Renal pelvis (tissue), 12 donors: ENCODE measurements at places on chromosomes 5 and 9.

DNA sequence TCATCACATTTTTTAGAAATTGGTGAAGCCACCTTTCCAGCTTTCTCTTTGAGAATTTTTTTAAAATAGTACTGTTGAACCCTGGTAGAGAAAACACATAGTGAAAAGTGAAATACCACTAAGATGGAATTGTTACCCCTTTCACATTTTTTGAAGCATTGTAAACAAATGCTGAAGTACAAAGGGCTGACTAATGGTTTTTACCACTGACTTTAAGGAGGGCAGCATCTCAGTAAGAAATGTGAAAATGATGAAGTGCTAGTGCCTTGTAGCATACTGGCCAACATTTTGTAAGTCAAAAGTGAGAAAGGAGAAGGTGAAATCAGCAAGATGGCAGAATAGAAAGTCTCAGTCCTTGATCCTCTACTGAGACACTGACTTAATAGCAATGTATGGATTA is 320.6 kb downstream of the PJA2 start:
- DNase-seq: no peak

DNA sequence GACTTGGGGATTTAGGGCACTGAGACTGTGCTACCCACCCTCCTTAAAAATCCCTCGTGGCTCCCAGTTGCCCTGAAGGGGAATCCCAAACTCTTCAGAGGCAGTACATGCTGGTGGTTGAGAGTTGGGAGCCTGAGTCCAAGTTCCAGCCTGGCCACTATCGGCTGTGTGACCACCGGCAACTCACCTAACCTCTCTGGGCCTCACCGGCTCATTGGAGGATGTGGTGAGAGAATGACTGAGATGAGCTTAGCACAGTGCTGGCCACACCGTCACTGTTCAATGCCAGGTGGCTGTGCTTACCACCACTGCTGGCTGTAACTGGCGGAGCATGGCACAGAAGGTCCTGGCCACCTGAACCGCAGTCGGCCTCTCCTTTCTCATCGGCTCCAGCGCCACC is 200.2 kb downstream of the C9orf50 start:
- DNase-seq: no peak

DNA sequence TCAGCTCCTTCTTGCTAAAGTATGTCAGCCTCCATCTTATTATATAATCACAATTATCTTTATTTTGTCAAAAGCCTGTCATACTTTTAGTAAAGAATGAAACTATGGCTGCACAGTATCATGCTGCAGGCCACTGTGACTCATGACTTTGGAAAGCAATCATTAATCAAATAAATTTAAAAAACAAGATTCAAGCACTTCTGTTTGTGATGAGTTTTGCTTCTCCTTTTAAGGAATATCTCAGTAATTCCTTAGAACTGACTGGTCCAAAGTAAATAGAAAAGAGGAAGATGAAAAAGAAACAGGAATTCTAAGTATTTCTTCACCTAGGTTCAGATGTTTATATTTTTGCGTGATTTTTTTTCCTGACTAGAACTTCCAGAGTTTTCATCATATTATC is 83.1 kb downstream of the EDIL3 start:
- no peak for DNase-seq

GRCh38 chr9:134205672-134206310 is 41.4 kb upstream of the RNU6ATAC start:
- DNase-seq: no peak
